CD8-positive, alpha-beta memory T cell (primary cell): ENCODE measurements at places on chromosomes 6 and 20.
A peak's percentile ranks its signal among the peaks of the same experiment; 100 is the strongest.

- no peak overlapping the region for H3K4me3 ChIP-seq
- no peak overlapping the region for H3K27ac ChIP-seq
- H3K27me3 ChIP-seq, result no peaks in the 10 kb centered on the region
- H3K4me1 ChIP-seq, result no peaks in the 10 kb centered on the region
Measured at GRCh38 chr6:71737953-71738352, 148.4 kb upstream of the RIMS1 start.

DNA sequence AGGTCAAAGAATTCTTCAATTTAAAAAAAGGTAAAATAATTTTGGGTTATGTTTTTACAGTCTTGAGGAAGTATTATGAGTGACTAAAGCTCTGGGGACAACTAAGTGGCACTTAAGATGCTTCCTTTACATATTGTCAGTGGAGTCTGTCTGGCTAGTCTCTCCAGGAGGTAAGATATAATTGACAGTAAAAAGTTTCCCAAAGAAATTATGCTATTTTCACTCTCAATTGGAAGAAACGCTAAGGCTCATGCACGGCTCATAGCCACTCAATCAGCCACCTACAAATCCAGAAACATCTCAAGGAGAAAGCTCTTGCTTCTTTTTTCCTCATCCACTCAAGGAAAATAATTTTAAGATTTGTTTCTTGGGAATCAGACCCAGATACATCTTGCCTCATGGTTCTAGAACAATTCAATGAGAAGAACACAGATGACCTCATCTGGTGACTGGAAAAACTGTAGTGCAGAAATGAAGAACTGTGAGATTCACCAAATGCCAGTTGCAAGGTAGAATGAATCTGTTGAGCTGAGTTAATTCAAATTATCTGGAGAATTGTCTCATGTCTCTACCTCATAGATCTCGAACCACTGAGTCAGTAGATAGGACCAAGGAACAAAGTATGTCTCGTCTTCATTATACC is 252.9 kb downstream of the TPBG start:
- no peaks in the 10 kb centered on the region for H3K27me3 ChIP-seq
- H3K4me1 ChIP-seq, result no peaks in the 10 kb centered on the region
- H3K4me3 ChIP-seq, result no peak overlapping the region
- no peak overlapping the region for H3K27ac ChIP-seq
- no peak for DNase-seq

- DNase-seq, result no peak
- H3K4me1 ChIP-seq, result peaks cover 23% of the 10 kb centered on the region
- no peaks in the 10 kb centered on the region for H3K36me3 ChIP-seq
- no peak overlapping the region for H3K27ac ChIP-seq
- H3K4me3 ChIP-seq, result no peak overlapping the region
- no peaks in the 10 kb centered on the region for H3K27me3 ChIP-seq
Measured at GRCh38 chr6:41346441-41346840, 11.0 kb downstream of the NCR2 start.

- DNase-seq, result no peak
- H3K36me3 ChIP-seq, result no peaks in the 10 kb centered on the region
Measured at GRCh38 chr6:134724771-134725340, 225.0 kb downstream of the ALDH8A1 start.

GRCh38 chr6:156719720-156720563 is 57.2 kb upstream of the ARID1B start:
- H3K4me3 ChIP-seq, result peak overlapping the region; percentile 86
- peaks cover 14% of the 10 kb centered on the region for H3K4me1 ChIP-seq
- H3K27me3 ChIP-seq, result no peaks in the 10 kb centered on the region
- peak; percentile 59 for DNase-seq
- H3K27ac ChIP-seq, result peak overlapping the region; percentile 68

DNA sequence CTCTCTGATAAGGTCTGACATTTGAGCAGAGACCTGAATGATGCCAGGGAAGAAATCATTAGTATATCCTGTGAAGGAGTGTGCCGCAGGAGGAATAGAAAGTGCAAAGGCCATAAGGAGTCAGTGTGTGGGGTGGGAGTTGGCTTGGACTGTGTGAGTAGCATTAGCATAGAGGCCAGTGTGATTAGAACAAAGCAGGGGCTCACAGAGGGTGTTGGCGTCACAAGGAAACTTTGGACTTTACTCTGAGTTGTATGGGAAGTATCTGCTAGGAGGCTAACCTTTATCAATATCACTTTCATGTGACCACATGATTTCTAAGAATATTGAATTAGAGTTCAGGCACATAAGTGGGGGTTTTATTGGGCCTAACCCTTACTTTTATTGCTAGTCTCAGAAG is 12.1 kb downstream of the TMEM200A start:
- H3K4me3 ChIP-seq, result no peak overlapping the region
- H3K4me1 ChIP-seq, result peaks cover 14% of the 10 kb centered on the region
- no peaks in the 10 kb centered on the region for H3K36me3 ChIP-seq
- H3K27me3 ChIP-seq, result no peaks in the 10 kb centered on the region

- no peak for DNase-seq
- H3K27me3 ChIP-seq, result no peaks in the 10 kb centered on the region
- no peak overlapping the region for H3K4me3 ChIP-seq
- no peaks in the 10 kb centered on the region for H3K4me1 ChIP-seq
- no peak overlapping the region for H3K27ac ChIP-seq
Measured at GRCh38 chr20:52443874-52444273, 252.3 kb upstream of the ZFP64 start.

DNA sequence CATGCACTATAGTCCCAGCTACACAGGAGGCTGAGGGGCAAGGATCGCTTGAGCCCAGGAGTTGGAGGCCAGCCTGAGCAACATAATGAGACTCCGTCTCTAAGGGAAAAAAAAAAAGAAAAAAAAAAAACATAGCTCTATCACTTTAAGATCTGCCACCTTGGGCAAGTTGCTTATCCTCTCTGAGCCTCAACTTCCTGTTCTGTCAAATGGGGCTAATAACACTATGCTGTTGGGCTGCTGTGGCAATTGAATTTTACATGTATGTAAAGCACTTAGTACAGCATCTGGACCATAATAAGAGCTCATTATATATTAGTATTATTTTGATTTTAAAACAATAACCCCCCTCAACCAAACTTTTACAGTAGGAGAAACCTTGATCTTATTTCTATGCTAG is 141.5 kb downstream of the ATXN1 start:
- DNase-seq, result no peak
- H3K27me3 ChIP-seq, result no peaks in the 10 kb centered on the region
- no peak overlapping the region for H3K27ac ChIP-seq
- peaks cover 32% of the 10 kb centered on the region for H3K4me1 ChIP-seq
- H3K4me3 ChIP-seq, result no peak overlapping the region
- H3K36me3 ChIP-seq, result no peaks in the 10 kb centered on the region

- H3K4me3 ChIP-seq, result no peak overlapping the region
- H3K27ac ChIP-seq, result no peak overlapping the region
- DNase-seq, result no peak
- no peaks in the 10 kb centered on the region for H3K36me3 ChIP-seq
Measured at GRCh38 chr6:14431385-14432330, 314.1 kb downstream of the CD83 start.

DNA sequence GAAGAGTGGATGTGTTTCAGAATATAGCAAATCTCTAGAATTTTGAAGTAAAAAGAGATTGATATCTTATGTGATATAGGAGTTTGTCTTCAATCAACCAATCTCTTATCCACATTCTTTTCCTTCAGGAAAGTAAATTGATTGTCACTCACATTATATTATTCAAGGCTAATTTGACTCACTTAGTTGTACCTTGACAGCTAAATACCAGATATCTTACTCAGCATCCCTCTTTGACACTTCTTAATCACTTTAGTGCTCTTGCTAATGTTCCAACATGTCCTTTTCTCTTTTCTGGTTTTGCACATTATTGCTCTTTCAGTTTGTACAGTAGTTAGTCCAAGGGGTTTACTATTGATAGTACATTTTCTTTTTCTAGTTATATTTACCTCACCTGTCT is 286.9 kb upstream of the PTCHD4 start:
- no peaks in the 10 kb centered on the region for H3K36me3 ChIP-seq
- H3K4me3 ChIP-seq, result no peak overlapping the region
- H3K27me3 ChIP-seq, result no peaks in the 10 kb centered on the region
- DNase-seq, result no peak
